ENCODE measurements at places on chromosomes 2 and 18.

DNA sequence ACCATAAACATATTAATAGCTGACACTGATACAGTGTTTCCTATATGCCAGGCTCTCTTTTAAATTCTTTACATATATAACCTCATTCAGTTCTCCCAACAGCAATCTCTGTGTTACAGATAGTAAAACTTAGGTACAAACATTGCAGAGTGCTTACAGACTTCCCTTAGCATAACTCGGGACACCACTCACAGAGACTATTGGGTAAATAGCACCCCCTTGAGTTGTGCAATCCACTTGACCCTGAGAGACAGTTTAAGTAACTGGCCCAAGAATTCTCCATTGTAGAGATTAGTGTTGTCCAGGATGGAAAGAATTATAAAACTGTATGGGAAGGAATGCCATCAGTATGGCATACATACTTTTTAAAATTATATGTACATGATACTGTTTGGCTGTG, 110.1 kb downstream of the POLE4 start:
- no peak for DNase-seq

- no peak for DNase-seq
Measured at GRCh38 chr18:77084688-77085035, 47.9 kb downstream of the MBP start.

DNA sequence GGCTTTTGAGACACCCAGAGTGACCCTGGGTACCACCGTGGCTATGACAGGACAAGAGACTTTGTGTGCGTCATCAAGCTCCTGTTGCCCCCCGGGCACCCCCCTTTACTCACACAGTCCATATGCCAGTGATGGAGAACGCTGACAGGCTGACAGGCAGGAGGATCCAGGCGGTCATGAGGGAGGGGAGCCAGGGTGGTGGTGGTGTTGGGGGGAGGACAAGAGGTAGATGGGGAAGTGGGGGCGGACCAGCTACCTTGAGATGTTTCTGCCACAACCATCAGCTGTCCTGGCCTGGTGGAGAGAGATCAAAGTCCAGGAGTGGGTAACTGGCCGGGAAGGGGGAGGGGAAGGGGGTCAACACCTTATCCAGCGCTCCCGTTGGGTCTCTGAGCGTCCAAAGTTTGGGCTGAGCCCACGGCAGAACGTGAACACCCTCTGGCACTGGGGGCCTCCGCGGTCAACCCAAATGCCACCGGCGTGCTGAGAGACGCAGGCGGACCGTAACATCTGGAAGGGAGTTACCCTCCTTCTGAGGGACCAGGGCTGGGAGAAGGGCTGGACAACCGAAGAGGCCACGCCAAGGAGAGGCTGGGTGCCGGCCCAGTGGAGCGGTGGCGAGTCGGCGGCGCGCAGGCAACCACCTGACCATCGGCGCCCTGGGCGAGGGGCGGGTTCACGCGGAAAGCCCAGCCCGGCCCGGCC, 575 bp downstream of the TMEM150A start:
- DNase-seq: peak; percentile 87

DNA sequence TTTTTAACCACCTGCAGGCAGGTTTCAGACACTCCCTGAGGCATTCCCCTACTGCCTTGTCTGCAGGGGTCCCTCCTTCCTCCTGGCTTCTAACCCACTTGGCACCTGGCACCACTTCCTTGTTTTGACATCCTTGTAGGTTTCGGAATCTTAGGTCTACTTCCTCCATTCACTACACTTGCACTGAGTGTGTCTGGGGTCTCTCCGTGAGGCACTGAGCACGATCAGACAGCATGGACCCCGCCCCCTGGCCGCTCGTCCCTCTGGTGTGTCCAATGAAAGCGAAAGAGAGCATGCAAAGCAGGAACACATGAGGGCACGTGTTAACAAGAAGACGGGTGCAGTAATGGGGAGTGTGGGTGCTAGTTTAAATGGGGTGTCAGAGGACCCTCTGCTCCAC, 63.8 kb downstream of the HAUS1 start:
- DNase-seq: no peak

- DNase-seq: no peak
Measured at GRCh38 chr2:101684313-101684712, 13.2 kb upstream of the MAP4K4 start.

DNA sequence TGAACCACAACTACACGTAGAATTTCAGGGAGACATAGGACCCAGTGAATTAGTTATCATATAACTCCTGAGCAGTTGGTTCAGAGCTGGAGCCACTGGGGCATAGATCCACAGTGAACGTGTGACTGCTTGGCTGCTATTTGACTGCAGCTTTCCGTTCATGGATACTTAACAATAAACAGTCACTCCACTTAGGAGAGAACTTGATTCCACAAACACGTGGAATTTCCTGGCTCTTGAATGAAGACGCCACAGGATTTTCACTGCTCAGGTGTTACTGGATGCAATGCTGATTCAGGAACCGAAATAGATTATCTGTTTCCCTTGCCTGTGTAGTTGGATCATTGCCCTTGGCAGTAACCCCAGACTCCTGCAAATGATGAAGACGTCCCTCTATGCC, 679.1 kb upstream of the ZEB2 start:
- no peak for DNase-seq

- no peak for DNase-seq
Measured at GRCh38 chr2:202423139-202423538, 47.0 kb downstream of the BMPR2 start.

DNA sequence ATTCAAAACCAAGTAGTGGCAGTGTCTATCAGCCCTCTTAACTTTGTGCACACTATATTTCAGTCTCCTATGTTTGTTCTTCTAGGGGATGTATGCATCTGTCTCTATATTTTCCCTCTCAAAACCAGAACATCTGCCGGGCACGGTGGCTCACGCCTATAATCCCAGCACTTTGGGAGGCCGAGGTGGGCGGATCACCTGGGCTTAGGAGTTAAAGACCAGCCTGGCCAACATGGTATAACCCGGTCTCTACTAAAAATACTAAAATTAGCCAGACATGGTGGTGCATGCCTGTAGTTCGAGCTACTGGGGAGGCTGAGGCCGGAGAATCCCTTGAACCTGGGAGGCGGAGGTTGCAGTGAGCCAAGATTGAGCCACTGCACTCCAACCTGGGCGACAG, 9.9 kb upstream of the GAREM2 start:
- no peak for DNase-seq

DNA sequence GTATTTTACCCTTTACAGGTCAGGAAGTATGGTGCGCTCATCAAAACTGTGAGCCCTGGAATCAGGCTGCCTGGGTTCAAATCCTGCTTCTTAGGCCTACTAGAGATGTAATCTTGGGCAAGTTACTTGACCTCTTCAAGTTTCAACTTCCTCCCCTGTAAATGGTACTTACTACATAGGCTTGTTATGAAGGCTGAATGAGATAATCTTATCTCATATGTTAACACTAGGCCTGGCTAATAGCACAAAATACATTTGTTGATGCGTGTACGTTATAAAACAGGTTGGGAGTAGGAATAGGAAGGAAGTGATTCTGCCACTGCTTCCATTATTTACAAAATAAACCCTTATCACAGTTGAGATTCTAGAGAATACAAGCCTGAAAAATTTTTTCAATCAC, 1.7 kb upstream of the RFTN2 start:
- DNase-seq: no peak

DNA sequence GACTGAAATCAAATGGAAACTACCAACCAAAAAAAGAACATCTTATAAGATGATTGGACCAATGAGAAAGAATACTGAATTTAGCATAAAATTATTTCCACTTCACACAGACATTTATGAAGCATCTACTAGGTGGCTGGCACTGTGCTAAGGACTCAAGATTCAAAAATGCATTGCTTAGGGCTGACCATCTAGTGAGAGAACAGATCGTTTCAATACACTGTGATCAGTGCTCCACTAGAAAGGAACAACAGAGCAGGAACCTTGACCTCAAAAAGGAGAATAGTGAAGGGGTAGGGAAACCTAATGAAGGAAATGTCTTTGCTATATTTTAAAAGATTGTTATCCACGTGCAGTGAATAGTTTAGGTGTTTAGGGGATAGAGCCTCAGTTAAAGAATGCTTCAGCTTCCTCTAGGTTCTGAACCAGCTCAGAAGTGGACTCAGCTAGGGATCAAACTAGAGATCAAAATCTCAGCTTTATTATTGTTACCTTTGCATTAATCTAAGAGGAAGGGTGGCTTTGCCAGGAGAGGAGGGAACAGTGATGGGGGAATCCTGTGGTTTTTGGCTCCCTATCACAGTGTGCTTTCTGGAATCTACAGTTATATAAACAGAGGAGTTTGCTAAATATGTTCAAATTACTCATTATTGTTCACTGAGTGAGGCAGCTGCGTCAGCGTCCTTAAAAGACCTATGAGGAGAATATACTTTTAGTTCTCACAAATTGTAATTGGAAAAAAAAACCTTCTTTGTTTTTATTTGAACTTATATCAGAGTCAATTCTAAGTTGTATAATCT, 16.2 kb upstream of the BBS5 start:
- DNase-seq: no peak

- DNase-seq: no peak
Measured at GRCh38 chr2:219521066-219521880, 7.0 kb downstream of the ASIC4 start.

DNA sequence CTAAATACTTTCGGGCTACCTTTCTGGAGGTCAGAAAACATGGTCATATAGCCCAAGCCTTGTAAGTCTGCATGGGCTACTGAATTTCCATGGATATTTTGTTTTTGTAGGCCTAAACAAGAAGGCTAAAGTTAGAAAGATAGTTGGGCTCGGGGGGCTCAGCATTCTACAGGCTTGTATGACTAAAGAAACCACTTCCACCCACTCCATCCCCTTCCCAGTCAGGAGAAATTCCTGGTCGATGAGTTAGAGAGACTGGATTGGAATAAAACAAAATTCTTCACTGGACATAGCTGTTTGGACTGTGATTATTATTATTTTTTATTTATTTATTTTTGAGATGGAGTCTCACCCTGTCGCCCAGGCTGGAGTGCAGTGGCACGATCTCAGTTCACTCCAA, 539.4 kb upstream of the TNP1 start:
- DNase-seq: no peak

DNA sequence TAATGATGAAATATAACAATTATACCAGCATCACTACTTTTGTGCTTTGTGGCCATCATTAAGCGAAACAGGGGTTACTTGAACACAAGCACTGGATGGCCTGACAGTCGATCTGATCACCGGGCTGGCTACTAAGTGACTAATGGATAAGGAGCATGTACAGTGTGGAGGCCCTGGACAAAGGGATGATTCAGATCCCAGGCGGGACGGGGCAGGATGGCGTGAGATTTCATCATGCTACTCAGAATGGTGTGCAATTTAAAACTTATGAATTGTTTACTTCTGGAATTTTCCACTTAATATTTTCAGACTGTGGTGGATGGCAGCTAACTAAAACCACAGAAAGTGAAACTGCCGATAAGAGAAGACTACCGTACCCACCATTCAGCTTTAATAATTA, 7.0 kb upstream of the CLIP4 start:
- DNase-seq: no peak

DNA sequence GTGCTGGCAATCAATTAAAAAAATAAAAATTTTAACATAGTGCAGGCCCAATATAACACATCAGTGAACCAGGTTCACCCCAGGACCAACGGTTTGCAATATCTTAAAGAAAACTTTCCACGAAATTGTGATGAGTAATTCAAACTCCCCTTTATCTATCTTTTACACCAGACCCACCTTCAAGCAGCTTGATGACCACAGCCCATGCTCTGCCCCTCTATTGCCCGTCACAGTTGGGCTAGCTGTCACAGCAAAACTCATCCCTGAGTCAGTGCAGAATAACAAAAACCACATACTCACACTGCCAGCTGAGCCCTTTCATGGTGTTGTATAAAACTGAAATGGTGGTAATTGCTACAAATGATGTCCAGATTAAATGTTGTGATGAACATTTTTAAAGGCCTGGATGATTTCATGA, 112.5 kb upstream of the CREB1 start:
- no peak for DNase-seq

DNA sequence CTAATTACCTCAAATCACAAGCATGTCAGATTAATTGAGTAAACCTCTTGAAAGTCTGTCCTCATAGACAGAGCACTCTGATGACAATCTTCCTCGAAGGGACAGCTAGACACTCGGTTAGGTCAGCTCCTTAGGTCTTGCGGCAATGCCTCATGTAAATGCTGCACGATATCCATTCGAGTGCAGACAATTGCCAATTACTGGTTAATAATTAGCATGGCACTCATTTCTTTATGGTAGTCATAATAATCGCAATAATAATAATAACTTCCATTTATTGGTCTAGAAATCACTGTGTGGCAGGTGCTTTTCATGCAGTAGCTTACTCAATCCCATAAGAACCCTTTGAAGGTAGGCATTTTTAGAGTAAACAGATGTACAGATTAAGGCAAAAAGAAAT, 44.7 kb upstream of the DSC1 start:
- DNase-seq: no peak

DNA sequence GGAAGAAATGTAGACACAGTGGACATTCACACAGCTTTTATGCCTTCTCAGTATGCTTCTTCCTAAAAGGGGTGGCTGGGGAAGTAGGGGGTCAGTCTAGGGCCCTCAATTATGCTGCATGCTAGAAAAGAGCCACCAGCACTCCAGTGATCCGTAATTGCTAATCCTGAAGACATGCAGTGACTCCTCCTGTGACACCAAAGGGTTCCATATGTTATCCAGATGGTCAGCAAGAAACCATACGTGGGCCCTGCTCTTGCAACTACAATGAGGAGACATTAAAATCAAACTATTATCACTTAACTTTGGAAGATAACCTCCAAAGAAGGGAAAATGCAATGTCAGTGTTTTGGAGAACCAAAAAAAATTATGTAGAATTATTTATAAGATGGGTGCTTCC, 143.4 kb upstream of the LYPD1 start:
- no peak for DNase-seq

- DNase-seq: no peak
Measured at GRCh38 chr18:21489119-21489750, 111.3 kb downstream of the ESCO1 start.

- DNase-seq: no peak
Measured at GRCh38 chr2:24724111-24724775, 68.9 kb downstream of the PTRHD1 start.

GRCh38 chr2:222268311-222268990, 30.3 kb downstream of the PAX3 start:
- no peak for DNase-seq

GRCh38 chr2:67451086-67451832, 54.1 kb downstream of the ETAA1 start:
- DNase-seq: no peak

DNA sequence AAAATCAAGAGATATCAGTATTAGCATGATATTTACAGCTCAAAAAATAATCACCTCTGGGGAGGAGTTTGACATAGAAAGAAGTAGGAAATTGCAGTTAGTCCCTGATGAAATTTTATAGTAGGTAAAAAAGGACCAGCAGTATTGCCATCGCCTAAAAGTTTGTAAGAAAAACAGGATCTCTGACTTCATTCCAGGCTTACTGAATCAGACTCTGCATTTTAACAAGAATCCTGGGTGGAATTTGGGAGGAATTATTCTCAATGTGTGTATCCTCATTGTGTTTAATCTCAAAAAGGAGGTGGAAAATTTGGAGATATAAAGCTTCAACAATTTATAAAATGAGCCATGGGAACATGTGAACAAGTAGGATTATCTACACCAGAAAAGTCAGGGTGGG, 31.2 kb upstream of the STAT1 start:
- DNase-seq: no peak

- DNase-seq: no peak
Measured at GRCh38 chr2:64908406-64908805, 80.8 kb upstream of the SLC1A4 start.

- DNase-seq: no peak
Measured at GRCh38 chr2:122960759-122961641, 1064.1 kb upstream of the CNTNAP5 start.
